GF-D8 (cell line): ENCODE measurements at places on chromosomes 5 and 9.

DNA sequence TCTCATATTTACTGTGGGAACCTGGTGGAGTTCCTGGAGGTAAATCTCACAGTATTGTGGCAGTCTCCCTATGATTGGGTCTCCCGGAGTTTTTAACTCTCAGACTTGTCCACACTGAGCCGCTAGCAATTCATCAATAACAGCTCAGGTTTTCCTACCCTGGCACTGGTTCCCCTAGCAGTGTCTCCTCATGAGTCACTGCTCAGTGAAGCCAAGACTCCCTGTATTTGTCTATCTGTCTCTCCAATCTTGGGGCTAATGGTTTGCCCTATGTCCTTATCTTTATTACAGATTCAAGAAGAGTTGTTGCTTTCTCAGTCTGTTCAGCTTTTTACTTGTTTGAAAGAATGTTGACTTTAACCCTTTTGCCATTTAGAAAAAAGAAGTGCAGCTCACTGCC is 176.7 kb upstream of the FGF10 start:
- no peak for DNase-seq

GRCh38 chr9:111178331-111179055 is 140.2 kb upstream of the LPAR1 start:
- DNase-seq, result no peak

DNA sequence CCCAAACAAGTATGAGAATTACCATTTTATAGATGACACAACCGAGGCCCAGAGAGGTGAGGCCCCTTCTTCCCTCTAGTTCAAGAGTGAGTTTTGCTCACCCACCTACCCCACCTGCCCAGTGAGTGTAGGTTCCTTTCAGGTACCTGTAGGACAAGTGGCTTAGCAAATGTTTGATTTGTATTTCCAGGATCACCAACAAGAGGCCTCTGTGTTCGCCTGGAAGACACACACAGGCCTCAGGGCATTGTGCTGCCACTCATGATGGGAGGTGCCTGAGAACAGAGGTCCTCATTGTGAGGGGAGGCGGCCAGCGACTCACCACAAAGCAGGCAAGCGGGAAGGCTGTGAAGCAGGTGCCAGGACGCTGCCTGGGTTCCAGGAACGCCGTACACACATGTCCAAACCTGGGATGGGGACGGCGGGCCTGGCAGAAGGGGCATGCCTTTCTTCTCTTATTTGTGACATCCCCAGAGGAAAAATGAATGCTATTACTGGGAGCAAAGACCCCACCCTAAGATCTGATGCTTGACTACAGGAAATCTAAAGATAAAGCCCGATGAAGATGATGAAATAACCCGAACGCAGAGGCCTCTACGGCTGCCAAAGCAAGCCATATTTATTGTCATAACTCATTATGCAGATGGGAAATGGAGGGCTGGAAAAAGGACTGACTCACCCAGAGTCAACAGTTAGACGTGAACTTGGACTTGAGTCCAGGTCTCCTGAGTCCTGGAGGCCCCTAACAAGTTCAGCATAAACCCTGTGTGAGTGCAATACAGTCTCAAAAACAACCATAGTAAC is 60.2 kb upstream of the SLC25A51 start:
- DNase-seq, result no peak

GRCh38 chr5:144194144-144194543 is 23.5 kb downstream of the KCTD16 start:
- DNase-seq, result peak; percentile 29

- DNase-seq, result no peak
Measured at GRCh38 chr9:70614786-70615463, 200.5 kb upstream of the KLF9 start.

DNA sequence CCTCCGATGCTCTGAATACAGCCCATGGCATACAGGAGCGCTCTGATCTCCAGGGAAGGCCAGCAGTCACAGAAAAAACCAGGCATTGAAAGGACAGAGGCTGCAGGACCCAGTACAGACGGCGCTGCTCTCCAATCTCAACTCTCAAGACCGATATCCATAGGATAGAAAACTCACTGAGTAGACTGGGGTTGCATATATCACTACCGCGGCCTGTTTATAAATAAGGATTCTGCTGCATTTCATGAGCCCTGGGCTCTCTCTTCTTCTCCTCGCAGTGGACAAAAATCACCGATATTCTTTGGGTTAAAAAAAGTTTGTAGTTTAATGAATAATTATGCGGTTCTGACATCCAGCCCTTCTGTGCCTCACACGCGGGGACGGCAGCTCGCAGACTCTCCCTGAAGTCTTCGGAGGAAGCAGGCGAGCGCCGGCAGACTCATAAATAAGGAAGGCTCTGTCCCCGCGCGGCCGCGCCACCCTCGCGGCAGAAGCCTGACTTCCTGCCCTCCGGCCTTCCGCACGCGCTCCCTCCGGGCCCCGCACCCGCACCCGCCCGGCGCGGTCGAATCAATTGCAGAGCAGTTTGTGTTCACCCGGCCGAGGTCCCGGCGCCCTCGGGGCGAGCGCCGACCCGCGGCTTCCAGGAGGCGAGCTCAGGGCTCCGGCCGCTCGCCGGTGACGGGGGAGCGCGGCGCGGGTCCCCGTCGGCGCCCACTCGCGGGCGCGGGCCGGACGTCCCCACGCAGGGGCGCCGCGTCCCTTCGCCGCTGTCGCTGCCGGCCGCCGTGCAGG is at the start of gene FAM78A:
Gene FAM78A (minus strand): TSS at position 417 of the 795 bp plus-strand sequence. CDS start 331 bp downstream, at position 86.
- DNase-seq, result no peak

- no peak for DNase-seq
Measured at GRCh38 chr9:84567805-84568204, 101.7 kb upstream of the NTRK2 start.

DNA sequence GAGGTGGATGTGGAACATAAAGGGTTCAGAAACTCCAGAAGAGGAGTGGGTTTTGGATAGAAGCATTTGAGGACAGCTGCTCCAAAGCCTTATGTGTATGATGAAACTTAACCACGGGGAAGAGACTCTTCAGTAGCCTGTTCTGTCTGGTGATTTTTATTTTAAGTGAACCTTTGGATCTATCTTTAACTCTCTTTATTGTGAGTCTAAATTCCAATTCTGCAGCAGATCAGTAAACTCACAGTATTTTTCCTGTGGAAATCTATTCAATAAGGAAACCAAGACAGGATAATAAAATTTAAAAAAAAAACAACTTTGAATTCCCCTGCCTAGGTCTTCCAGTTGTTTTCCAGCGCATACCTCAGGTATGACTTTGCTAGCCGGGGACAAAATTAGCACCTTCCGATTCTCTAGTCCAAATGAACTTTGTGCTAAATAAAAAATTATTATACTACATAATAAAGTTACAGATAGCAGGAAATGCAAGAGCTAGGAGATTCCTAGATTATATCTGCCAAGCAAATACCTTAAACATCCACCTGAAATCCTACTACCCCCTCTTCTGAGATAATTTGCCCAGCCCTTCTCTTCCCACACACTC is 101.9 kb downstream of the NLN start:
- no peak for DNase-seq

DNA sequence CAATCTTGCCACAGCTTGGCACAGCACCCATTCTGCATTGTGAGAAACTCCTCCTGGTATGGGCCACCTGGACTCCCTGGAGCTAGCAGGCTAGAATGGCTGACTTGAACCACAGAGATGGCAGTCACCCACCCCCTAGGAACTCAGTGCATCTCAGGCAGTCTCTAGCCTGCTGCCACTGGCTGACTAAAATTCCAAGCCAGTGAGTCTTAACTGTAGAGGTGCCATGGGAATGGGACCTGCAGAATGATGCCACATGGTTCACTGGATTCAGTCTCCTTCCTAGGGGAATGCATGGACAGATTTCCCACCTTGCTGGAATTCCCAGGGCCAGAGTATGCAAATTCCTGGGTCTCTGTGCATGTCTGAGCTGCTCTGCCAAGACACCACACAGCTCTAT is 382.9 kb downstream of the MAN2A1 start:
- no peak for DNase-seq

- peak; percentile 15 for DNase-seq
Measured at GRCh38 chr5:36744773-36745589, 131.6 kb upstream of the NIPBL start.

- DNase-seq, result no peak
Measured at GRCh38 chr5:78757269-78758053, 108.9 kb upstream of the LHFPL2 start.

DNA sequence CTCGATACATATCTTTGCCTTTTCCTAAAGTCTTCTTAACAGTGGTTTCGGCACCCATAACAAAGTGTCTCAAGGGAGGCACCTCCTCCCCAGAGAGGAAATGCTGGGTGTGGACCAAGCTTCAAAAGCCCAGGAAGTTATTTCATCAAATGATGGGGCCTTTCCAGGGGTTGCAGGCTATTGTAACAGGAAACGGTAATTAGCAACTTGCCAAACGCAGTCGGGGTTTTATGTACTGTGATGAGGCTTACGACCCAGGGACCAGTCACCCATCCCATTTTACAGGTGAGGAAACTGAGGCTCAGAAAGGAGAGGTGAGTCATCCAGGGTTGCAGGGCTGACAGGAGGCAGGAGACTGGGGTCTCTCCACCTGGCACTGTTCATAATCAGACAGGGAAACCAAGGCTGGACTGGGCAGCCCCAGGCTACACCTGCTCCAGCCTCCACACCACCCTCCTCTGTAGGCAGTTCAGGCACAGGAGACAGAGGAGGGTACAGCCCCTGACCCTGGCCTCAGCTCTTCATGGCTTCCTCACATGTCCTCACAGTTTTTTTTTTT is 30.0 kb upstream of the SUSD3 start:
- DNase-seq, result peak; percentile 98

DNA sequence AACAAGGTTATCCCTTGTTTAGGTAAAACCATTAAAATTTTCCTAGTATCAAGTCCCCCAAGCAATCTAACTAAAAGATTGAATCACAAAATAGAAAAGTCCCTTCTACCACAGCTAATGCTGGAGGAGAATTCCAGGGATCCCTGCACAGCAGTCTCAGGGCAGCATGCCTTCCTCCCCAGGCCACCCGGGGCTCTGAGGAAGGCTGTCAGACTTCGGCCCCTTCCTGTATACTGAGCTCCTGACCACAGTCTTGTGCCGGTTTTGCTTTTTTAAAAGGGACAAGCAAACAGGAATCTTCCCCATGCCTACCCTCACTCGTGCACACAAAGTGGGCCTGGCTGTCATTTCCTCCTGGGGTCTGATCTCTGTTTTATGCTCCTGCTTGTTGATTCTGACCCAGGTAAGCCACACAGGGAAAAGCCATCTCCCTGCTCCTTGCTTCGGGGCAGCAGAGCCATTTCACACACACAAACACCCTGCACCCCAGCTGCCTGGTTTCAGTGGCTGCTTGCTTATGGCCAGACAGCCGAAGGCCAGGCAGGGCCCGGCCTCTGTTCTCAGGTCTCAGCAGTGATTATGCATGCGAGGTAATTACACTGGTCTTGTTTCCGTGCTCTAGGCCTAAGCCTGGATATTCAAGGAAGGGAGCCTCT is 211.9 kb downstream of the NXNL2 start:
- DNase-seq, result no peak

GRCh38 chr5:55820488-55820887 is 30.7 kb upstream of the IL31RA start:
- DNase-seq, result no peak

DNA sequence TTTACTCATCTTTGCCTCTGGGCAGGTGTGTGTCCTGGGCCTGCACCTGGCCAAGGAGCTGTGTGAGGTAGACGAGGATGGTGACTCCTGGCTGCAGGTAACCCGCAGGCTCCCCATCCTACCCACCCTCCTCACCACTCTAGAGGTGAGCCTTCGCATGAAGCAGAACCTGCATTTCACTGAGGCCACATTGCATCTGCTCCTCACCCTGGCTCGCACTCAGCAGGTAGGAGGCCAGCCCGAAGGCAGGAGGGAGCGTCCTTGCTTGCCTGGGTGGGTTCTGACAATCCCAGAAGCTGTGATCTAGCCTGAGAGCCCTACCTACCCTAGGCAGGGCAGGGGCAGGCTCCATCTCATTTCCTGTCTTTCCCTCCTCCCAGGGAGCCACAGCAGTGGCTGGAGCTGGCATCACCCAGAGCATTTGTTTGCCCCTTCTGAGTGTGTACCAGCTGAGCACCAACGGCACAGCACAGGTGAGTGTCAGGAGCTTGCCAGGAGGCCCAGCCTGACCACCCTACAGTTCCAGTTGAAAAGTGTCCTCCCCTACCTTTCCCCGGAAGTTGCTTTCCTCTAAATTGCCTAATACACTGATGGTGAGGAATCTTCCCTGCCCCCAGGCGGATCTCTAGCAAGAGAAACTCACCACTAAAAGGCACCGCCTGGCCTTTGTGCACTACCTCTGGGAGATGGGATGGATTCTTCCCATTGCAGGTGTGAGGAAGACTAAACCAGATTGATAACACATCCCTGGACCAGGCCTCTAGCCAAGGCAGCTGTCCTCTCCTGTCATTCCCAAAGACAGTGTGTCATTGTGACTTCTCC is 26.4 kb downstream of the SH3GLB2 start:
- no peak for DNase-seq

GRCh38 chr9:19554529-19554928 is 145.7 kb downstream of the ACER2 start:
- DNase-seq, result no peak

GRCh38 chr9:84318981-84319380 is 21.6 kb downstream of the SLC28A3 start:
- no peak for DNase-seq

DNA sequence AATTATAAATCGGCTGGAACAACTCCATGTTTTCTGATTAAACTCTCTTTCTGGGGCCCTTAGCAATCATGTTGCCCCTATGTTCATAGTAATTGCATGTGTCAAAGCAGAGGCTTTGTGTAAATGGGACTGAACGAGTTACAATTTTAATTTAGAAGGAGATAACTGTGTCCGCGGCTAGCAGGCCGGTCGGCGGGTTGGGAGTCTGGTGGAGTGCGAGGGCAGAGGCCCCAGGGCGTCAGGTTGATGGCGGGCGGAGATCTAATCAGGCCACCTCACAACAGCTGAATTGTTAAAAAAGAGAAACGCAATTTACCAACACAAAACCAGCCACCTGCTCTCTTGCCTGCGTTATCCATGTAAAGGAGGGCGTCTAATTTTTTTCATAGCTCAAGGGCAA is 134.9 kb upstream of the LPCAT1 start:
- DNase-seq, result no peak

DNA sequence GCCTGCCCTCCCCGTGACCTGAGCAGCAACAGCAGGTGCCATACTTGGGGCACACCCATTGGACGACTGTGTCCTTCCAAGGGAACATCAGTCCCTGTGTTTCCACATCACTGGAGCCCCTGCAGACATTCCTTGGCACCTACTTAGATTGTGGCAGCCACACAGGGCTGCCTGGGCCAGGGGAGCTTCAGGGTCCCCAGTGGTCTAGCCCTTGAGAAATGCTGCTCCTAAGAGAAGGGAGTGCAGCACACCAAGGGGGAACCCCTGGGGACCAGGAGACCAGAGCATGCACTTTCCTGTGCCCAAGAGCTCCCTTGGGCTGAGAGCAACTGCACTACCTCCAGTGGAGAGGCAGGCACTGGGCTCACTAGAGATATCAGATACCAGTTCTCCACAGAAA is 20.1 kb upstream of the ABLIM3 start:
- DNase-seq, result no peak

GRCh38 chr9:134335486-134336220 is 9.4 kb downstream of the RXRA start:
- no peak for DNase-seq

- no peak for DNase-seq
Measured at GRCh38 chr9:74838351-74838750, 49.4 kb downstream of the TRPM6 start.
